Gastrocnemius medialis (tissue), 4 donors: ENCODE measurements at places on chromosomes 1 and 21. TPM values are rescaled to one million over a fixed set of nuclear protein-coding genes. Genes with fewer than 3 reads are reported as not detected.

The UBXN10 gene
- total RNA-seq: not detected

The PDC gene
- not detected for total RNA-seq

The VPS13D gene
- 60.9 TPM for total RNA-seq

The CELA2A gene
- total RNA-seq: not detected

The KTI12 gene
- 3.4 TPM for total RNA-seq

DNA sequence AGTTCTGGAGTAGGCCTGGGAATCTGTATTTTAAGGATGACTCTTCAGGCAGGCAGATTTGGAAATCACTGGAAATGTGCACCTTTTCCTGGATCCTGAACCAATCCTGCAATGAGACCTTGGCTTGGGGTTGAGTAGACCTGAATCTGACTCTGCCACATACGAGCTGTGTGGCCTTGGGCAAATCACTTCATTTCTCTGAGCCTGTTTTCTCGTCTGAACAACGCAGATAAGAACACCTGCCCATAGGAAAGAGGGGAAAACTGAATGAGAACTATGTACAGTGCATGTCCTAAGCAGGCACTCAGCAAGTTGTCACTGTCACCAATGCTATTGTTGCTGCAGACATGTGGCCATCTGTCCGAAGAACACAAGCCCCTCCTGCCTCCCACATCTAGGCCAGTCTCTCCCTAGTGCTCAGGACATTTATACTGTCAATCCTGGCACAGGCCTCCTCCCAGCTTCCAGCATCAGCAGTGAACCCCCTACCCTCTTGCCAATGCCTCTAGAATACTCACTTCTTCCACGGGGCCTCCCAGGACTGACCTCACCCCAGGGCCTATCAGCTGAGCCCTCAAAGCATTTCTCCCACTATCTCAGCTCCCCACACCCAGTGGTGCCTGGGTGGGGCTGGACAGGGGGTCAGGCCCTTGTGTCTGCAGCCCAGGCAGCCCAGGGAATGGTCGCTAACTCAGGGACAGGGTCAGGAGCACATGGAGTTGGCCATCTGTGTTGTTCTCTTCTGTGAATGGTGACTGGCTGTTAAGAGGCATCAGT, 88.8 kb upstream of the ZBTB40 start:
- DNase-seq: no peak
- no peaks in the 10 kb centered on the region for H3K4me1 ChIP-seq
- H3K27ac ChIP-seq: no peak overlapping the region
- H3K4me3 ChIP-seq: no peak overlapping the region
- no peaks in the 10 kb centered on the region for H3K36me3 ChIP-seq
- no peaks in the 10 kb centered on the region for H3K27me3 ChIP-seq

DNA sequence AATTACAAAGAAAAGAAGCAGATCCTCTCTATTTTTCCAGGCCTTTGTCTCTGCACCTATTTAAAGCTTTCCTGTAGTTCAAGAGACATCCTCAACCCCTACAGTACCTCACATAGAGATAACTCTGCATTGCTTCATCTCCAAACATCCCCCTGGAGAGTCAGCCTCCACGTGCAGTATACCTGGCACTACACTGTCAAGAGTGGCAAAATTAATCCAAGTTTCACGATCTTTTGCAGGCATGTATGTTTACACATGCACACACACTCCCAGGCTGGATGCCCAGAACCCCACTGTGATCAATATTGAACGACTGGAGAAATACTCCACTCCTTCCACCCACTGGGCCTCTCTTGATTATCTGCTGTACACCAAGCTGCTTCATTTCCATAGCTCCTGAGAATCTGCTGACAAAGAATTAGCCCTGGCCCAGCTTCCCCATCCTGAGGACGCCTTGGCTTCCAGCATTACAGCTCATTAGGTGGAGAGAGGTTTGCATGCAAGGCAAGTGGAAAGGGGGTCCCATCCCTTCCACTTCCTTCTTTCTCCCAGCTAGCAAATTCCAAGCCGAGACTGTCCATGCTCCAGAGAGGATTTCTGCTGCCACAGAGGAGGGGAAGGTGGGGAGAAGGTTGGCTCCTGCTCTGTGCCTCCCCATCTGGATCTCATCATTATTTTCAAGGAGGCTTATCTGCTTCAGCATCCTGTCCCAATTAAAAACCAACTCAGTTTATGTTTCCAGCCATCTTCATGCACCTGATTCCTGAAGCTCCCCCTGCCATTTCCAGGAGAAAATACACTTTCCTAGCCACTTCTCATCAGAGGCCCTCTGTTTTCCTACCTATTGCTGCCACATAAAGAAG, 66.5 kb upstream of the GOLT1A start:
- H3K4me1 ChIP-seq: no peaks in the 10 kb centered on the region
- H3K27ac ChIP-seq: no peak overlapping the region

GRCh38 chr1:7642781-7643529, 128.1 kb upstream of the VAMP3 start:
- no peaks in the 10 kb centered on the region for H3K27me3 ChIP-seq
- H3K36me3 ChIP-seq: no peaks in the 10 kb centered on the region
- DNase-seq: no peak

DNA sequence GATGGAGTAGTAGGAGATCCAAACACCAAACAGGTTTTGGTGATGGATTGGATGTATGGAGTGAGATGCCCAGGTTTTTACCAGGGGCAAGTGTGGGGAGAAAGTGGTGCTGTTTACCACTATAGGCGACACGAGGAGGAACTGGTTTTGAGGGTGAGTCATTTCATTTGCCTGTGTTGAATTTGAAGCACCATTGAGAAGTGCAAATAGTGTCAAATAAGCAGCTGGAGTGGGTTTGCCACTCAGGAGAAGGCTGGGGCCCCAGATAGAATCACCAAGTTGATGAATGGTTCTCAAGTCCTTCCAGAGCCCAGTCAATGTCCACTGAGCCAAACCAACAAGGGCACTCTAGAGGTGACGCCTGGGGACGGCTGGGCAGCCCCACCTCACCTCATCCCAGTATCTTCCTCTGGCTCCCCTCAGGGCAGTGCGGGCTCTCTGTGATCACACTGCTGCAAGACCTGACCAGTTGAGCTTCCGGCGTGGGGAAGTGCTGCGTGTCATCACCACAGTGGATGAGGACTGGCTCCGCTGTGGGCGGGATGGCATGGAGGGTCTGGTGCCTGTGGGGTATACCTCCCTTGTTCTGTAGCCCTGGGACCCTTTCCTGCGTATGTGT, 9.4 kb downstream of the RUSC1 start:
- H3K4me1 ChIP-seq: no peaks in the 10 kb centered on the region
- no peak overlapping the region for H3K4me3 ChIP-seq
- no peak for DNase-seq

DNA sequence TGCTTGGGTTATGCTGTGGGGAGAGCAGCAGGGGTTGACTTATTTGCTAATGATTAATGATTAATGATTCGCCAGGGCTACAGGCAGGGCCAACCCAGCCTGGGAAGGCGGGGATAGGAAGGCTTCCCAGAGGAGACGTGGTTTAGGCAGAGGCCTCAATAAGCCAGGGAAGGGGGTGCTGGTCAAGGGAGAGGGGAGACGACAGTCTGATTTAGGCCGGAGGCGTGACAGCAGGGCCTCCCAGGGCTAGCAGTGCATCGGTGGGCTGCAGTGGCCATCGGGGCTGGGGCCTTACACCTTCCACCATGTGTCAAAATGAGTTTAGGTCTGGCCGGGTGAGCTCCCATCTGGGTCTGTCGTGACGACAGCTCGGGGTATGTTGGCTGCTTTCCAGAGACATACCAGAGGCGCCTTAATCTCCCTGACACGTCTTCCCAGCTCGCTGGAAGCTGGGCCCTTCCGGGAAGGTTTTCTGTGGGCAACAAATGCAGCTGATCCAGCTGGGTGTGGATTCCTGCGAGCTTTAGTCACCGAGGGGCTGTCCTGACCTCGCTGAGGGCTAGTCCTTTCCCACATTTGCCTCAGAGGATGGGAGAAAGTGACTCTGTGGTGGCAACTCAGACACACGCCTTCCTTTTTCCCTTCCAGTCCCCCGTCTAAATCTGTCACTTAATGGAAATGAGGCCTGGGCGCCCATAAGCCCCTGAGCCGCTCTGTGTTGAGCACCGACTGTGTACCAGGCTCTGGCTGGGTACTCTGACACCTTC, 3.7 kb upstream of the SLC1A7 start:
- H3K27ac ChIP-seq: peak overlapping the region; percentile 21
- H3K36me3 ChIP-seq: no peaks in the 10 kb centered on the region
- H3K4me3 ChIP-seq: no peak overlapping the region
- no peak for DNase-seq
- H3K27me3 ChIP-seq: no peaks in the 10 kb centered on the region

DNA sequence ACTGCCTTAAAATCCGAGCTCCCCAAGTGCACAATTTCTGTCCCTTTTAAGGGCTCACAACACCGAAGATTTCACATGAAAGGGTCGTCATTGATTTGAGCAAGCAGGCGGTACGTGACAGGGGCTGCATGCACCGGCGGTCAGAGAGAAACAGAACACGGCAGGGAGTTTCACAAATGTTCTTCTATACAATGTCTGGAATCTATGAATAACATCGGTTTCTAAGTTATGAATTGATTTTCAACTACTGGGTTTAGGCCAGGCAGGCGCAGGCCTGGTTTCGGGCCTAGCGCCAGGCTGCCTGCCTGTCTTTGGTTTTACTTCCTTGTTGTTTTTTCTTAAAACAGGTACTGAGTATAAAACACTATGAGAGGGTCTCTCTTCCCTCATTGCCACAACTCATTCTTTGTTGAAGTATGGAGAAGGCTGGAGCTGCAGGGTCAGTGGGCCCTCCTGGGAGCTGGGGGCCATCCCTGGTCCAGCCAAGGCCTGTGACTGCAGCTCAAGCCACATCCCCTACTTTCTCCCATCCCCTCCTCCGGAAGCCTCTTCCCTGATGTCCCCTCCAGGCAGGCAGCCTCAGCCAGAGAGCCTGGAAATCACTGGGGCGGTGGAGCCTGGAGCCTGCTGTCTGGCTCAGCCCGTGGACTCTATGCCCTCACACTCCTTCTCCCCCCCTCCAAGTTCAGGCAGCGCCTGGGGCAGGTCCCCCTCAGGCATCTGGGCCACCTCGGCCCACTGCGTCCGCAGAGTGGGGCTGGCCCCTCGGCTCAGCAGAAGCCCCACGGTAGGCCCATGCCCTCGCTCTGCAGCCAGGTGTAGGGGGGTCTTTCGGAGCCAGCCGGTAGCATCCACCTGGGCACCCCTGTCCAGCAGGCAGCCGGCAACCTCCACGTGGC, 2.4 kb downstream of the ANKRD65 start:
- H3K4me3 ChIP-seq: no peak overlapping the region
- H3K4me1 ChIP-seq: peaks cover 3% of the 10 kb centered on the region
- H3K36me3 ChIP-seq: no peaks in the 10 kb centered on the region
- no peak for DNase-seq

- DNase-seq: no peak
- H3K4me3 ChIP-seq: no peak overlapping the region
- H3K4me1 ChIP-seq: peaks cover 100% of the 10 kb centered on the region
- H3K27ac ChIP-seq: peak overlapping the region; percentile 99
- no peaks in the 10 kb centered on the region for H3K36me3 ChIP-seq
Measured at GRCh38 chr1:27594564-27595510, 9.1 kb downstream of the AHDC1 start.

- H3K4me1 ChIP-seq: peaks cover 35% of the 10 kb centered on the region
- DNase-seq: no peak
- no peaks in the 10 kb centered on the region for H3K27me3 ChIP-seq
Measured at GRCh38 chr1:212235857-212236256, 49.4 kb upstream of the PPP2R5A start.

DNA sequence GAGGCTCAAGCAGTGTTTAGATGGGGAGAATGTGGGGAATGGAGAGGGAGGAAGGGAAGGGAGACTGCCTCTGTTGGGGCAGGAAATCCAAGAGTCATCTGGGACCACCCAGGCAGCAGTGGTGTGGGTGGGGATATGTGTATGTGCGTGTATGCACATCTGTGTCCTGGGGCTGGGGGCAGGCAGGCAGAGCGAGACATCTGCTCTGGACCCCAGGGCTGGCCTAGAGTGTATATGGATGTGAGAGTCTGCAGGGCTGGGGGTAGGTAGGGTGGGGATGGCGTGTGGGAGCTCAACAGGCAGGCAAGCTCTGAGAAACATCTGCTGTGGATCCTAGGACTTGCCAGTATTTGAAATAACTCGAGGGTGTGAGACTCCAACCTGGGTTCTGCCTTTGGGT, 3.5 kb downstream of the PTCH2 start:
- H3K27me3 ChIP-seq: no peaks in the 10 kb centered on the region
- H3K36me3 ChIP-seq: no peaks in the 10 kb centered on the region
- H3K4me1 ChIP-seq: peaks cover 7% of the 10 kb centered on the region
- no peak for DNase-seq

DNA sequence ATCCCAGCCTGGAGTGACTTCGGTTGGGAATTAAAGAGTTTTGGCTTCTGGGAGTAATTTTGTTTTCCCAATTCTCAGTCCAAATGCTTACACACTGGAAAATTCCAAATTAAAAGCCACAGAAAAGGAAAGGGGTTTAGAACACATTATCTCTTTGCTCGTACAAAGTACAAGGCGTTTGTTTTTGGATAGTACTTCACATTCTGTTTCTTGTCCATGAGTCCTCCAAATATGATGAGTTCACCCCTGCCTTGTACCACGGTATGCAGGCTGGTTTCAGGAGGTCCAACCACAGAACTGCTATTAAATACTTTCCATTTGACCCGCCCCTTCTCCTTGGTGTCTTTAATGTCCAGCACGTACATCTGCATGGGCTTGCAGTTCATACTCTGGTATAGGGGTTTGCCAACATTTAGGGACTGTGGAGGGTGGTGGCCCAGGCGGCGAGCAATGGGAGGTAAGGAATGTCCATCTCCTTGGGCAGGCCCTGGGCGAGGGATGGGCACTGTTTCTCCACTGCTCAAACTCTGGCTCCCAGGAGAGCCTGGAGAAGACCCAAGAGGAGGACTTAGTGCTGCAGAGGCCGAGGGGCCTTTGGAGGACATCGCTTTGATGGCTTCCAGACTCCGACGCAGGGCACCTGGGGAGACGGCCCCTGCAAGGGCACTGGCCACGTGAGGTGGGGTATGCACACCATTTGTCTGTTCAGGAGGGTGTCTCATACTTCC, 13.7 kb upstream of the CPLANE2 start:
- H3K27me3 ChIP-seq: no peaks in the 10 kb centered on the region
- peaks cover 33% of the 10 kb centered on the region for H3K36me3 ChIP-seq
- no peak overlapping the region for H3K4me3 ChIP-seq
- peak overlapping the region; percentile 91 for H3K27ac ChIP-seq
- DNase-seq: no peak

GRCh38 chr1:18352636-18353265, 128.0 kb upstream of the KLHDC7A start:
- H3K36me3 ChIP-seq: no peaks in the 10 kb centered on the region
- H3K4me1 ChIP-seq: no peaks in the 10 kb centered on the region
- DNase-seq: no peak
